ENCODE measurements at places on chromosomes 11 and 22. TPM values are rescaled to one million over a fixed set of nuclear protein-coding genes. Genes with fewer than 3 reads are reported as not detected.

Gene CBL
- 39.6 TPM for total RNA-seq

Gene MS4A15
- not detected for total RNA-seq

Gene FAR1
- 57.6 TPM for total RNA-seq

Gene NLRP14
- total RNA-seq = 0.39 TPM

Gene CD3E
- 518 TPM for total RNA-seq

Gene C11orf91
- total RNA-seq = not detected

Gene KRTAP5-10
- not detected for total RNA-seq

Gene TNRC6B
- total RNA-seq = 28.0 TPM

Gene DNAJB7
- not detected for total RNA-seq

Gene CRYBB3
- total RNA-seq = 0.23 TPM

Gene METTL15
- total RNA-seq = 17.4 TPM

Gene MOGAT2
- not detected for total RNA-seq

Gene SCUBE1
- not detected for total RNA-seq

Gene C11orf24
- total RNA-seq = 34.2 TPM

Gene EHF
- not detected for total RNA-seq

Gene PHRF1
- total RNA-seq = 54.0 TPM

Gene ROM1
- total RNA-seq = 1.4 TPM

Gene LRRC74B
- total RNA-seq = not detected

Gene TMEM45B
- 0.39 TPM for total RNA-seq

Gene LYVE1
- total RNA-seq = not detected

Gene TRIM68
- 11.0 TPM for total RNA-seq

Gene CRYBB2
- not detected for total RNA-seq

Gene HTR3B
- not detected for total RNA-seq

Gene DEPDC7
- 0.82 TPM for total RNA-seq

Gene LAYN
- 15.8 TPM for total RNA-seq

Gene FOSL1
- 25.9 TPM for total RNA-seq

Gene OR51E2
- total RNA-seq = not detected

Gene C11orf86
- total RNA-seq = not detected

Gene SSTR3
- 0.64 TPM for total RNA-seq

Gene OR4C5
- not detected for total RNA-seq

Gene GAL3ST3
- total RNA-seq = not detected

Data from activated T-helper 2 cell treated with anti-CD3 and anti-CD28 coated beads, Interferon-gamma antibody, Interleukin-2, Interleukin-4, amounts not matched to agents 10 μg/mL and 5 μg/mL and 100 μg/mL, durations not matched to agents 14 hours and 24 hours and 36 hours (primary cell).